ENCODE measurements at places on chromosomes 3 and 15. TPM values are rescaled to one million over a fixed set of nuclear protein-coding genes. Genes with fewer than 3 reads are reported as not detected.
A peak's percentile ranks its signal among the peaks of the same experiment; 100 is the strongest.

DNA sequence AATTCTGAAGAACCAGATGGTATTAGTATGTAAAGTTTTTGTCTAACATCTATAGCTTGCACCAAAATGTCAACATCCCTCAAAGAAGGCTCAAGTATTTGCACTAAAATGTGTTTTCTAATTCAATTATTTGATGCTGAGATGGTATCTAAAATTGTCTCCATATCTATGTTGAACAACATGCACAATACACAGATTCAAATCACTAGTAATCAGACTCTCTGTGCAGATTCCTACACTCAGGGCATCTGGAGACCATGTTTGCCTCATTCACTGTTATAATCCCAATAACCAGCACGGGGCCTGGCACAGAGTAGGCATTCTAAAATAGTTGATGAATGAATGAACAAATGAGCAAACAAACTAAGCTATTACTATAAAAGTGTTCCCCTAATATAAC, 2.6 kb downstream of the FILIP1L start:
- DNase-seq, result no peak

TYRO3 gene
- 4.3 TPM for total RNA-seq

- DNase-seq, result no peak
Measured at GRCh38 chr15:66038387-66039116, 169.3 kb downstream of the RAB11A start.

DNA sequence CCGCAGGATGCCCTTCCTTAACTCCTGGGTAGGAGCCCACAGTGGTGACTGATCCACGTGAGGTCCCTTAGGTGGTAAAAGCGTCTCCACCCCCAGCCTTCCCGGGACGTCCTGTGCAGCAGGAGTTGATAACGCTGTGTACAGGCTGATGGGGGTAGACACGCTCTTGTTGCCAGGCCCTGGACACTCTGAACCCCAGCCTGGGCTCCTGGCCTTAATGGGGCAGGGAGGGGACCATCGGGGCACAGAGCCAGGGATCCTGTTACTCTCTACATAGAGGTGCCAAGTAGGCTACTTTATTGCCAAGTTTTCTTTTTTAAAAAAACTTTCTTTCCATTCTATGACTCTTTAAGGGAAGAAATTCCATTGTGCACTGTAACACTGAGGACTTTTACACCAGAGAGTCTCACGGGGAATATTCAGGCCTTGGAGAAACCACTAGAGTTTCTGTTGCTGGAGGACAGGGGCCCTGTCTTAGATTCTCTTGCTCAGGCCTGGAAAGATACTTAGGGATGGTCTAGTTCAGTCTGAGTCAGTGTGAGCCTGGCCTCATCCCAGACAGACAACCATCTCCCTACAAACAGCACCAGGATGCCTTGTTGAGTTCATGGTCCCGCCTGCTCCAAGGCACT, 104.3 kb upstream of the RNU6-1 start:
- peak; percentile 90 for DNase-seq

GRCh38 chr3:189900578-189900977, 220.1 kb downstream of the P3H2 start:
- no peak for DNase-seq

UROC1 gene
- total RNA-seq, result not detected

DNA sequence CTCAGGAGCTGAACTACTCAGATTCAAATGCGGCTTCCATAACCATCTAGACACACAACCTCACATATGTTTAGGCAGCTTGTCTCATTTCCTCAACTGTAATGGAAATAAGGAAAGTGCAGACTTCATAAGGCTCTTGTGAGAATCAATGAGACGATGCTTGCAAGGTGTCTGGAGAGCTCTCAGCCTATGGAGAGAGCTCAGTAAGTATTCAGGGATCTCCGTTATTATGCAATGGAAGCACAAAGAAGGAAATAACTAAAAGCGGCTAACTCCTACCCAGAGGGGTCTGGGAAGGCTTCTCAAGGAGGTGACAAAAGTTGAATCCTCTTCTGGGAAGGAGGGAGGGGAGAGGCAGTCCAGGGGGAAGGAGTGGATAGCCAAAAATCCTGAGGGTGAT, 50.1 kb upstream of the LIPC start:
- DNase-seq, result no peak

GRCh38 chr15:83094583-83094982, 12.9 kb upstream of the TM6SF1 start:
- no peak for DNase-seq

- DNase-seq, result no peak
Measured at GRCh38 chr15:64604319-64604718, 143.9 kb downstream of the ZNF609 start.

HTR3E gene
- not detected for total RNA-seq

DNA sequence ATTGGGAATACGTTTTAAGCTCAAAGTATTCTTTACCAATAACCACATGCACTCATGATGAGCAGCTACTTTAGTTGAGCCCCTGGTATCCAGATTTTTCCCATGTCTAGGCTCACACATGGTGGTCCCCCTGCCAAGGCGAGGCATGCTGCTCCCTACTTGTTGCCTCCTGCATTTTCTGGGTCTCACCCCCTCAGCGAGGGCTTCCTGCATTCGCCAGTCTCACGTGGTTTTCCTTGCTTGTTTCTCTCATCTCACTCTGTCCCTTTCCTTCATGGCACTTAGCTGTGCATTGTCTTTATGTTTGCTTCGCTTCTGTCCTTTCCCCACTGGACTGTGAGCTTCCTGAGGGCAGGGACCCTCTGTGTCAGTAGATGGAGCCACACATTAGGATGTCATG, 99.2 kb downstream of the PDZRN3 start:
- no peak for DNase-seq

GRCh38 chr3:158819282-158819681, 17.4 kb downstream of the MFSD1 start:
- no peak for DNase-seq

DNA sequence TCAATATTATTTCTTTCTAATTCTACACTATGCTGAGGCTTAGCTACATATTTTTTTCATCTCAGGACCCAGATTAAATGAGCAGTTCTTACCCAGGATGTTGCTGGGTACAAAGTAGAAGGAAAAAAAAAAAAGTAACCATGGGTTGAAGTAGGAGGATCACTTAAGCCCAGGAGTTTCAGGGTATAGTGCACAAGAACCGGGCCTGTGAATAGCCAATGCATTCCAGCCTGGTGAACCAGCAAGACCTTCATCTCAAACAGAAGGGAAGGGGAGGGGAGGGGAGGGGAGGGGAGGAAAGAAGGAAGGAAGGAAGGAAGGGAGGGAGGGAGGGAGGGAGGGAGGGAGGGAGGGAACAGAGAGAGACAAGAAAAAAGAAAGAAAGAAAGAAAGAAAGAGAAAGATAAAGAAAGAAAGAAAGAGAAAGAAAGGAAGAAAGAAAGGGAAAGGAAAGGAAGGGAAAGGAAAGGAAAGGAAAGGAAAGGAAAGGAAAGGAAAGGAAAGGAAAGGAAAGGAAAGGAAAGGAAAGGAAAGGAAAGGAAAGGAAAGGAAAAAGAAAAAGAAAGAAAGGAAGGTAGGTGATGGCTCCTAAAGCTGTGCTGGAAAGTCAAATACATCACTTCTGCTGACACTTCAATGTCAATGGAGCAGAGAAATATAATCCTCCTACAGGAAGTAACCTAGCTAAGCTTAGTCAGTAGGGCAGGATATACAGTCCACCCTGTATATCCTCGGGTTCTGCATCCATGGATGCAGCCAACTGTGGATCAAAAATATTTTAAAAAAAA, 206.8 kb upstream of the TGFBR2 start:
- no peak for DNase-seq

GRCh38 chr15:71334434-71334833, 219.2 kb downstream of the THSD4 start:
- no peak for DNase-seq

FETUB gene
- total RNA-seq, result not detected

- no peak for DNase-seq
Measured at GRCh38 chr3:17542591-17542990, 199.8 kb downstream of the TBC1D5 start.

DNA sequence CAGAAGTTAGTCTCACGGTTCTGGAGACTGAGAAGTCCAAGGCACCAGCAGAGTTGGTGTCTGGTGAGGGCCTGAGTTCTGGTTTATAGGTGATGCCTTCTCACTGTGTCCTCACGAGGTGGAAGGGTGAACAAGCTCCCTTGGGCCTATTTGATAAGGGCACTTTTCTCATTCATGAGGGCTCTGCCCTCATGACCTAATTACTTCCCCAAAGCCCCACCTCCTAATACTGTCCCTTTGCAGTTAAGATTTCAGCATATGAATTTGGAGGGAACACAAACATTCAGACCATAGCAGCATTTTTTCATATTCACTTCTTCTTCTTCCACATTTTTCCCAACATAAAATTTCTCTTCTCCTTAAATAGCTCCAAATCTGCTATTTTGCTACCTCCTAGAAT, 41.5 kb downstream of the TMEM41A start:
- no peak for DNase-seq

DNA sequence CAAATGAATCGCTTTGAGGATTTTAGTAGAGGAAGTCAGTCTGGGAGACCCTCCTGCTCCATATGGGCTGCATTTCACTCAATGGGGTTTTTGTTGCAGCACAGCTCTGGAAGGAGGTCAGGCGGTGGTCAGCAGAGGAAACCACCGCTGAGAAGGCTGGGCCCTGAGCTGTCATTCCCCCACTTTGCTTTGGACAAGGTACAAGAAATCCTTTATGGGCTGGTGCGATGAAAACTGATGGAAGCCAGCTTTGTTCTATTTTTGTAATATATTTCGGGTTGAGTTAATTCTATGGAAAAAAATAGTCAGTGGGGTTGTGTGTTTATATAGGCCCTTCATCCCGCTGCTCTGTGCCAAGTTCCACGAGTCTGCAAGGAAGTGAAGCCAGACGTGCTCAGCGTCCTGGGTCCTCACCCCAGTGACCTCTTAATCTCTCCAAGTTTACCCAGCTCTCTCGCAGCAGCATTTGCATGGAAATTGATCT, 157.1 kb upstream of the TMC3 start:
- no peak for DNase-seq

GP5 gene
- not detected for total RNA-seq

MANF gene
- 41.1 TPM for total RNA-seq

- peak; percentile 55 for DNase-seq
Measured at GRCh38 chr3:72738752-72739530, 109.3 kb downstream of the SHQ1 start.

DAPK2 gene
- 48.2 TPM for total RNA-seq

CCR5 gene
- 0.24 TPM for total RNA-seq

DNA sequence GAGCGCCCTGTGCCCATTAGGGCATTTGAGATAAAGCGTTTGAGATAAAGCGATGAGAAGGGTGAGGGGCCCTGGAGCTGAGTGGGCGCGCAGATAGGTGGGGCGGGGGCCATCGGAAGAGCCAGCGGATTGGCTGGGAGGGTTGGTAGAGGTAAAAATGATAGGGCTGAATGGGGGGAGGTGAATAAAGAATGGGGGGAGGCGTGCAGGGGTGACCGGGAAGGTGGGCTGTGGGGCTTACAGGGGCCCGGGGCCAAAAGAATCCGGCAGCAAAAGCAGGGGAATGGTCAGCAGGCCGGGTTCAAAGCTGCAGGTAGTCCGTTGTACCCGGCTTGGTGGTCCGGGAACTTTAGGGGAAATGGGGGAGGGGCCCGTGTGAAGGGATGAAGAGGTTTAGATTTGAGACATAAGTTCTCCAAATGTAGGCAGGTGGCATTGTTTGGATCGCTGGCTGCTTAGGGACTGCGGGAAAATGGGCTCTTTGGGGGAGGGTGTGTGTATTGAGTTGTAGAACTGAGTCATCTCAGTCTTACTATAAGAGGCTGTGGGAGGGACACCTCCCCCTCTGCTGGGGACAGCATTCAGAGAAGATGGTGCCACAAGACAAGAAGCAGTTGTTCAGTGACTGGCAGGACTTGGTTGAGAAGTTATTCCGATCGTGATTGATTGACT, 610 bp downstream of the ARID3B start:
- no peak for DNase-seq

DNA sequence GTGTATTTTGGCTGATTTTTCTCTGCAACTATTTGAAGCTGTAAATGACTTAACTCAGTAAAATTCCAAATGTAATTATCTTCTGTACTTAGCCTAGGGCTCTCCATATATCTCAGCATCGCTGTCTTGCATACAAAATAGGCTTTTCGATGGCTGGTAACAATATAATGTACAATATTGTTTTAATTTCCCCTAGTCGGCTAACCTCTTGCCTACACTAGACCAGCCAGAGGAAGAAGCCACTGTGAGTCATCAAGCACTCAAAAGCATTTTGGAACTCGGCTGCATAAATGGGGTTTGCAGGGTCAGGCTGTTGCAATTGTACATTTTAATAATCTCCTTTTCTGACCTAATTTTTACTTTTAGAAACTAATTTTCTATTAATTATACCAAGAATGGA, 583.8 kb downstream of the FOXP1 start:
- no peak for DNase-seq

EPHA3 gene
- 3.5 TPM for total RNA-seq

MBNL1 gene
- 182 TPM for total RNA-seq

DNA sequence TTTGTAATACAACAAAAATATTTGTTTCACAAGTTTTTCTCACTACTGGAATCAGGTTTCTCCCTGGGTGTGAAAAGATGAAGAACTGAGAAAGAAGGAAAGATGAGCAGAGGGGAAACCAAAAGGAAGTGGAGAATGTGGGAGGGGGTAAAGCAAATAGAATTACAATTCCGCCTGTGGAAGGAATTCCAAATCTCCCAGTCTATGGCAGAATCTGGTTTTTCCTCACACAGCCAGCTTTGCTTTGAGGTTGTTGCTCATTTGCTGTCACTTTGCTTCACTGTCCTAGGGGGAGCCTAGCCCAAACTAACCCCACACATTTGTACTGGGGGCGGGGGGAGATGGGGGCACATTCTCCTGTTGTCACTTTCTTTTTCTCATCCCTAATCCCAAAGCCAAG, 43.9 kb downstream of the RPL22L1 start:
- no peak for DNase-seq

ATP2B2 gene
- total RNA-seq, result not detected

NPHP3 gene
- total RNA-seq, result 9.3 TPM

Measured in Right ventricle myocardium superior (tissue), 1 donor.